ENCODE measurements at places on chromosomes 6 and 20. TPM values are rescaled to one million over a fixed set of nuclear protein-coding genes. Genes with fewer than 3 reads are reported as not detected.

DNA sequence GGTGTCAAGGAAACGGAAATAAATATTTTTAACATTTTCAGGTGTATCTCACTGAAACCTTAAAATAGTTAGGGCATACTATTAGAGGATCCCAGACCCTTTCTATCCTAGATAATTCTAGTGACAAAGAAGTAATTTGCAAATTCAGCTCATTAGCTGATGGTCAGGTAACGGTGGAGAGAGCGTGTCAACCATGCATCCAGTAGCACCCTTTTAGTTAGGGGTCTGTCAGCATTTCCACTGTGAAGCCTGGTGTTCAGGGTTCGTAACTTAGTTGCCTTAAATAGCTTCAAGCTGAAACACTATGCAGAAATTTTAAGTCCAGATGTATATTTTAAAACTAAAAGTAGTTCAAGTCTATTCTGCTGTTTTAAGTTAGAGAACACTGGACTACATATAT lies 48.5 kb upstream of the SUPT3H start:
- DNase-seq, result no peak

DNA sequence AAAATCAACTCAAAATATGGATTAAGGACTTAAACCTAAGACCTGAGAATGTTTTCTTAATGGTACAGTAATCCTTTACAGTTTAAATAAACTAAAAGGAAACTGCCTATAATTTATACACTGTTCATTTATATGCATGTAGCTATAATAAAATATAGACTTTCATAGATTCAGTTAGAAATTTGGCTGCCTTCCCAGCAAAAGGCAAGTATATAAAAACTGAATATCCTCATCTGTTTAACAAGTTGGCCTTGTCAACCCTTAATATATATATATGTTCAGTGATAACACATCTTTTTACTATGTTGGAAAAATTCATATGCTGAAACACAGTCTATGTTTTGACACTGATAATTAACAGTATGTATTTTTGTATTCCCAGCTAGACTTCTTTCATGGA lies 123.1 kb downstream of the GRIK2 start:
- no peak for DNase-seq

Gene FOXQ1
- not detected for total RNA-seq

Gene RBPJL
- total RNA-seq, result not detected

Gene PTCRA
- total RNA-seq, result not detected
